ENCODE measurements at places on chromosomes 6 and 20.

GRCh38 chr20:10060226-10060625 lies 25.4 kb downstream of the ANKEF1 start:
- DNase-seq: no peak

DNA sequence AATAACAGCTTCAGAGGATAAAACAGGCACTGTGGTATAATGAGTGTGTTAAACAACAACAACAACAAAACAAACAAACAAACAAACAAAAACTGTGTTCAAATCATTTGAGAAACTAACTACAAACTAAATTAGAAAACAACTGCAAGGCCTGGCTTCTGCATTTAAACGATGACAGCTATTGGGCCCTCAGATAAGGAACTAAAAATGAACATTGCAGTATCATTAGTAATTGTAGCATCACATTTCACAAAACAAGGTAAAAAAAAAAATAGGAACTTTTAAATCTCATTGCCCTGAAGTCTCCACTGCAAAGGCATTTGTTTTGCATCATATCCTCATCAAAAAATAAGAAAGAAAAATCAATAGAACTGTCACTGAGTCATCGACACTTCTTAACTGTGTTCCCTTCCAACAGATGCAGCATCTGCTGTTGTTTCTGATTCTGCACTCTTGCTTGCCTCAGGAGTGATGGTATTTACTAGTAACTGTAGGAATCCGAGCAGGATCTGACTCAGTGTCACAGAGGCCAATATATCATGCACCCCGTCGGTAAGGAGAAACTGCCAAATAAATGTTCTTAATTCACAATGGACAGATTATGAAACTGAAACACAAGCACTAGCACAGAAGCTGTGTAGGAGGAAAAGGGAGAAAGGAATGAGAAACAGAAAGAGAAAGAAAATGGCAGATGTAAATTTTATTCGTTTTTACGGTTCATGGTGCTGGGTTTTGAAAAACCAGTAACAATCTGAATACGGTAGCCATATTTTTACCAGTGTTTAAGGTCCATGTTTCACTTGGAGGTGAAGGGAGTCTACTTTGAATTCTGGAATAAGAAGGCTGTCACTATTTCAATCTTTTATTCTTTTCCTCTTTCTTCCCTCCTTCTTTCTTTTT lies 365.7 kb upstream of the EPHA7 start:
- DNase-seq: peak; percentile 18

DNA sequence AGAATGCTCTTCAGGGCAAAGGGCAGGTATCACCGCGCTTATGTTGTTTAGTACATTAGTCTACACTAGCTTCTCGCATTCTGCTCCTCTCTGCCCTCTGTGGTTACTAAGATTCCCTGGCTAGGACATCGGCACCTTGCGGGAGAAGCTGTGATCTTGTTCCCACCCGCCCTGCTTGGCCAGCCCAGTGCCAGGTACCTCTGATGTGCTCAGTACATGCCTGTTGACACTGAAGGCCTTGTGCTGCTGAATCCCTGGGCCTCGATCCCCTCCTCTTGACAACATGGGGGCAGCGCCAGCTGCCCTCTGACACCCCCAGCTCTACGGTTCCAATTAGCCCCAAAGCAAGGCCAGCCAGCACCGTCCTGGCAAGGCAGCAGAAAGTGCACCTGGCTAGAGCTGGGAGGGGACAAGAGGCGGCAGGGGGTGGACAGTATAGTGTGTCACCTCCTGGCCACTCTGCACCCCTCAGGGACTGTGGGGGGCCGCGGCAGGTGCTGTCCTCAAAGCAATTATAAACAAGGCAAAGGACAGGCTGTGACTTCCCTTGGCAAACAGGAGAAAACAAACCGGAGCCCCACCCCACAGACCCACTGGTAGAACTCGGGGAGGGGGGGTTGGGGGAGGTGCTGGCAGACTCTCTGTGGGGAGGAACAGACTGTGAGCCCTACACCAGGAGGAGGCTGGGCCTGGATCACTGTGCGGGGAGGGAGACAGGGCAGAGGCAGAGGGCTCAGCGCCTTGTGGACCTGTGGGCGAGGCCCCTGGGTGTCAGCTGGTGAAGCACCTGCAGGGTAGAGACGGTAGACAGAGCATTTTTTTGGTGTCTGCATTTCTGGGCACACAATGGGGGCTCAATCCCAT lies 7.1 kb downstream of the TFEB start:
- no peak for DNase-seq

DNA sequence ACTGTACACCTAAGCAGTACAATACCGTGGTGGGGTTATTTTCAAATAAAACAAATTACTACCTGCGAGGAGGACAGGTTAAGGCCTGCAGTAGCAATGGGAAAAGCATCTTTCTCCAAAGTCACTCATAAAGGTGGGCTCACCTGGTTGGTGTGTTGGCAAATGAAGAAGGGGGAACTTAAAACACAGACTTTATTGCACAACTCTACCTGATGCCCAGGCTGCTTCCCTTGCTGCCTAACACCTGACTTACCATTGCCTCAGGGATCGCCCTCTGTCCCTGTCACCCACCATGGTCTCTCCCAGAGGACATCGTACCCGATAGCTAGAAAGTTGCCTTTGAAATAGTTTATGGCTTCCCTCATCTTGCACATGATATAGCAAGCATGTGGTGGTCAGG lies 53.6 kb downstream of the GNAS start:
- DNase-seq: no peak

DNA sequence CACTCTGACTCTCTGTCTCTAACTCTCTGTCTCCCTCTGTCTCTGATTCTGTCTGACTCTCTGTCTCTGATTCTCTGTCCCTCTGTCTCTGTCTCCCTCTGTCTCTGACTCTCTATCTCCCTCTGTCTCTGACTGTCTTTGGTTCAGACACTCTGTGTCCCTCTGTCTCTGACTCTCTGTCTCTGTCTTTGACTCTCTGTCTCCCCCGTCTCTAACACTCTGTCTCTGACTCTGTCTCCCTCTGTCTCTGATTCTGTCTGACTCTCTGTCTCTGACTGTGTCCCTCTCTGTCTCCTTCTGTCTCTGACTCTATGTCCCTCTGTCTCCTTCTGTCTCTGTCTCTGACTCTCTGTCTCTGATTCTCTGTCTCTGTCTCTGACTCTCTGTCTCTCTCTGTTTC lies 21.7 kb upstream of the NOL4L start:
- DNase-seq: no peak

DNA sequence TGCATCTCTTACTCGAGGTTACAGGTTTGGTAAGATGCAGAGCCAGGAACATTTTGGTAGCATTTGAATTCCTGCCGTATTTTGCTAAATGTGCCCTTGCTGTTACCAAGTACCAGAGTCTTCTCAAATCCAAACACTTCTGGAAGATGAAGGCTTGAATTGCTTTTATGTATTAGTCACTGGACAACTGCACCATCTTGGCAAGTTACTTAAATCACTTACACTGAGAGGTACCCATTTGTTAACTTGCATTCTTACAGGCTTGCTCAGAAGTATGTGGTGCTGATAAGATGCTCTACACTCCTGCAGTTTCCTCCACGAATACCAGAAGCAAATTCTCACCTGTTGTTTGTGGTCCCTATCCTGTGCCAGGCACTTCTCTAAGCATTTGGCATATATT lies 12.7 kb downstream of the IL22RA2 start:
- no peak for DNase-seq

DNA sequence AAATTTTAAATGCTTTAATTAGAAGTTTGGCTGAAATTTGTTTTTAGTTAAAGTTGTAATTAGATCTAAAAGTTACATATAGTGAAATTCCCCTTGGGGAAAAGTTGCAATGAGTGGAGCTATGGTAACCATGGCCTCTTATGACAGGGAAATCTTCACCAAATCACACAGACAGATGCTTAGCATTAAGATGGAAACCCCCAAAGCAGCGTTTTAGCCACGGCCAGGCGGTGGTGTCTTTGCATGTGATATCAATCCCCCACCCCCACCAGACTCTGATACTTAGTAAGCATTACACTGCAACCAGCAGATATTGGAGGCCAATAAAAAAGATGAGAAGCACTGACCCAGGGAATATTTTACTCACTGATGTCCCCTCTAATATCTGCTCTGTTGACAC lies 75.7 kb downstream of the REPS1 start:
- no peak for DNase-seq

DNA sequence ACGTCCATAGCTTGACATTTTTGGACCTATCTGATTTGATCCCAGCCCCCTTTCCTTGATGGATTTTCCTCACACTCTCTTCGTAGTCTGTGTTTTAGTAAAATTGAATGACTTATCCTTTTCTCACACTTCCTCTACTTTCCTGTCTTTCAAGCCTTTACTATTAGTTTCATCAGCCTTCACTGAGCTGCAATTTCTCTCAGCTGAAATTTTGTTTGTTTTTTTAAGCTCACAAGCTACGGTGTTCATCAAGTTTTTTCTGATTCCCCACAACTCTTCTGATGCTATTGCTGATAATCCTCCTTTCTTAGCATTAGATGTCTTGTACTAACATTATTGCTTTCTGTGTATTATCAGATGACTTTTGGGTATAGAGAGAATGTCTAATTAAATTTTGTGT lies 263.7 kb downstream of the TBX18 start:
- DNase-seq: no peak

GRCh38 chr6:145898376-145898775 lies 65.8 kb downstream of the SHPRH start:
- DNase-seq: no peak

DNA sequence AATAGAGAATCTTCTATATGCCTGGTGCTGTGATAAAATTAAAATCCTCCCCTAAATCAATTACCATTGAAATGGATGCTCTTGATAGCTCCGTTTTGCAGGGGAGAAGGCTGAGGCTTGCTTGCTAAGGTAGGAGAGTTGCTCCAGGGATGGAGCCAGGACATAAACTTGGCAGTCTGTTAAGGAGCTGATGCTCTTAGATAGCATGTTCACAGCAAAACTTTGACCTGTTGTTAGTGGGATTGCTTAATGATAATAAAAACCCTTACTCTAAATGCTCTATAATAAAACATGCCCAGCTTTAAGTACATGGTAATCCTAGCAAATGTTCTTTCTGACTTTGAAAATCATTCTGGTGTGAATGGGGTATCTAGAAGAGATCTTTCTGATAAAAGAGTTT lies 228.4 kb upstream of the JAG1 start:
- DNase-seq: no peak

- peak; percentile 64 for DNase-seq
Observed at GRCh38 chr6:85124472-85125354, 325.2 kb upstream of the NT5E start.

GRCh38 chr6:46420921-46421638 lies 70.2 kb downstream of the RCAN2 start:
- DNase-seq: no peak

DNA sequence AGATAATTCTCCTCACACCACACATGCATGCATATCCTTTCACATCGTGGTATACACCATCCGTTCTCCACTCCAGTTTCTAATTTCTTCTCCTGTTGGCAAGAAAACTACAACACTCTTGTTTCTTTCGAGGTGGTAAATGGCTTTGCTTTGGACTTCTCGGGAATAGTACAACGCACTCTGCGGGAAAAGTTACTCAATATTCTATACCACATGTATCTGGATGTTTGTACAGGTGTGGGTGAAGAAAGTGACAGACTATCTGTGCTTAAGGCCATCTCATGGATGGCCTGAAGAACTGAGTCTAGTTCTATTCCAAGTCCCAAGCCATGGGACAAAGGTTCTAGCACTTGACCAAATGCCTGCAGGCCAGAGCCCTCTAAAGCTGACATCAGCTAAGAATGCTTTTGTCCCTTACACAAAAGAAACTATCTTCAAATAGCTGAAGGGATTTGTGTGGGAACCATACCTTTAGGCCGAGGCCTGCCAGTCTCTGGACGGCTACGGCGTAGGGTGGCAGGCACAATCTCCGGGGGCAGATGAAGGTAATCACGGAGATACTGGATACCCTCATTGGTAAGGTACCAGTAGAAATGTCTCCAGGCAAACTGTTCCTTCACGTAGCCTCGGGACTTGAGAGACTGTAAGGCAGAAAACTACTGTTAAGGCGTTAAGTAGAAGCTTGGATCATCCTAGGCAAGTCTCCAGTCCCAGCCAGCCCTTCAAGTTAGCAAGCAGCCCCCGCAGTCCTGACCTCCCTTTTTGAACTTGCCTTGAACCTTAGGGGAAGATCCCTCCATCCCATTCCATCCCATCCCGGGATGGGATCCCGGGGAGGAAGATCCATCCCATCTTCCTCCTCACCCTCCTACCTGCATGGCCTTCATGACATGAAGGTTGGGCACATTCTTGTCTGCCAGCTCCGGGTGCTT lies 1.4 kb downstream of the RPS10 start:
- no peak for DNase-seq

- peak; percentile 63 for DNase-seq
Observed at GRCh38 chr6:52416629-52417151, 3.5 kb upstream of the EFHC1 start.

DNA sequence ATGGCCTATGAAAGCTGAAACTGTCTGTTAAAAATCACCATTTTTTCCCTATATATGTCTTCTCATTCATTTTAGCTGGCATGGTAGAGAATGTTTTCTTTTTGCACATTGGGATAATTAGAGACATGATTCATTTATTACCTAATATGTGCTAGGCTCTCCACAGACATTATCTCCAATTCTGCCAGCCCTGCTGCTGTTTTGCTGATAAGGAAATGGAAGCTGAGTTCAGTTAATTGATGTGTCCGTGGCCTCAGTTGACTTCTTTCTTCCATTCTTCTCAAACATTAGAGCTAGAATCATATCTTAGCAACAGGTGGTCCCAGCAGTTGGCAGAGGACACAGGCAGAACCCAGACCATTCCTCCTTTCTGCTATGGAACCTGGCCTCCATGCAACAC lies 644.1 kb upstream of the CITED2 start:
- no peak for DNase-seq

DNA sequence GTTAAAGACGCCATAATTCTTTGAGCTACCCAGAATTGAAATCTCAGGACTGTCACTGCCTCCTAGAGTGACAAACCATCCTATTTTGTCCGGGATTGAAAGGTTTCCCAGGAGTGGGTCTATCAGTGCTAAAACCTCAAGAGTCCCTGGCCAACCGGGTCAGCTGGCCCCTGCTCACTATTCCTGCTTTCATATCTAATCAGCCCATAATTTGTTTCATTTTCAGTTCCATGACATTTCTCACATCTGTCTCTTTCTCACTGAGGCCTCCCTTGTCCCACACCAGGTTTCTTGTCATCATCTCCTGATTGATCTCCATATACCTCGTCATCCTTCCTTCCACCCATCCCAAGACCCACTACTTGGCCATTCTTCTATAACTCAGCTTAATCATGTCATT lies 98.2 kb downstream of the SLC35B3 start:
- DNase-seq: no peak

GRCh38 chr6:43125555-43125954 lies 45.5 kb upstream of the SRF start:
- no peak for DNase-seq

DNA sequence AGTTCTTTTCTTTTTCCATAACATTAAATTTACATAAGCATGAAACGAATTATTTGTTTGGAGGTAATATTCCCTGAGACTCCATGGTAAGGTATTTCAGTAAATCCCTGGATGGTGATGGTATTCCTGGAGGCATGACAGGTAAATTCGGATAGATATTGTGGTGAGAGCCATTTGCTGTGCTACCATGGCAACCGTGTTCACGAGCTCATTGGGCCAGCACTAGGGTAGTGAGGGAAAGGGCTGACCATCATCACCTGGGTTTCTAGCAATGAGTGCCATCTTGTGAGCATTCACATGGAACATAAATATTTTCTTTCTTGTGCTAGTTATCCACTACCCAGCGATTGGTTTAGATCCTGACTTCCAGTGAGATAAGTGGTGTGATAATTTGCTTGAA lies 51.9 kb upstream of the GNRH2 start:
- DNase-seq: no peak

GRCh38 chr20:38890497-38890818 lies 35.8 kb upstream of the FAM83D start:
- no peak for DNase-seq

GRCh38 chr6:89999154-89999553 lies 104.9 kb downstream of the GJA10 start:
- no peak for DNase-seq
